ENCODE measurements at places on chromosomes 3 and 15.

DNA sequence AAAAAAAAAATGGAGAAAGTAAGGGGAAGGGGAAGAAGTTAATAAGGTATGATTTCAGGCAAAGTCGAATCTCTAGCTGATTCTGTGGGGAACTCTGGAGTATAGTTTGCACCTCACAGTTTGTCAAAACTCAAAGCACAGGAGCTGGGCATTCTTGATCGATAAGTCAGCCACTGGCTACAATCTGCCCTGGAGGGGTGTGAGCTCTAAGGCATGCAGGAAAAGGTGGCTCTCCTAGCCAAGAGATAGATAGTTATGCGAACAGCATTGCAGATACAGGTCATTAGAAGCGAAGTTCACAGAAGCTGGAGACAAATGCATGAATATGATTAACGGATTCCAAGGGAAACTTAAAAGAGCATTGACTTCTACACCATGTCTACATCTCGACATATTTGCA, 952.6 kb downstream of the AGBL1 start:
- no peak for DNase-seq

DNA sequence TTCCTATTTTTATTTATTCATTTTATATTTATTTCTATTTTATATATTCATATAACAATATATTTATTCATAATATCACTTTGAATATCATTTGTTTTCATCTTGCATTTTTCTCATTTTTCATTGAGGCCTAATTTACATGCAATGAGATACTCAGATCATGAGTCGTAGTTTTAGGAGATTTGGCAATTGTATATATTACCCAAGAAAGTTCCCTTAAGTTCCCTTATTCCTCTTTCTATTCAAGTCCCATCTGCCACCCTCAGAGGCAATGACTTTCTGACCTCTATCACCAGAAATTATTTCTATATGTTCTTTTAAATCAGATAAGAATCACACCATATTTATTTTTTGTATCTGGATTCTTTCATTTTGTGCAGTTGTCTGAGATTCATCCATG, 329.1 kb upstream of the TPRG1 start:
- no peak for DNase-seq

GRCh38 chr3:170999737-171000242, 26.7 kb downstream of the SLC2A2 start:
- DNase-seq = no peak

DNA sequence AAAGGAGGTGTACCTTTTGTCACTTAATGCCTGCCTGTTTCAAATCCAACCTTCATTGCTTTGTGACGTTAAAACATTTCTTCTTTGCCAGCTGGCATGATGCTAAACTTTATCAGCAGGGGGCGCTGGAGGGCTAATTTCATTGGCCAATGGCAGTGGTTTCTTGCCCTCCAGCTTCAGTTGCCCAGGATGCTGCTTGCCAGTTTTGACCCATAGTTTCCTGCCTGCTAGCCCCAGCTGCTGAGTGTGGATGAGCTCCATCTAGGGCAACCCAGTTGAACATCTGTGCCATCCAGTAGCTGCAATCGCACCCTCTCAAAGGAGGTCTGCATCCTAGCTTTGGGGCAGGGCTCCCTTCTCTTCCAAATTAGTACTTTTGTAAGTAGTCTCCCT, 22.1 kb downstream of the ACKR2 start:
- peak; percentile 23 for DNase-seq

DNA sequence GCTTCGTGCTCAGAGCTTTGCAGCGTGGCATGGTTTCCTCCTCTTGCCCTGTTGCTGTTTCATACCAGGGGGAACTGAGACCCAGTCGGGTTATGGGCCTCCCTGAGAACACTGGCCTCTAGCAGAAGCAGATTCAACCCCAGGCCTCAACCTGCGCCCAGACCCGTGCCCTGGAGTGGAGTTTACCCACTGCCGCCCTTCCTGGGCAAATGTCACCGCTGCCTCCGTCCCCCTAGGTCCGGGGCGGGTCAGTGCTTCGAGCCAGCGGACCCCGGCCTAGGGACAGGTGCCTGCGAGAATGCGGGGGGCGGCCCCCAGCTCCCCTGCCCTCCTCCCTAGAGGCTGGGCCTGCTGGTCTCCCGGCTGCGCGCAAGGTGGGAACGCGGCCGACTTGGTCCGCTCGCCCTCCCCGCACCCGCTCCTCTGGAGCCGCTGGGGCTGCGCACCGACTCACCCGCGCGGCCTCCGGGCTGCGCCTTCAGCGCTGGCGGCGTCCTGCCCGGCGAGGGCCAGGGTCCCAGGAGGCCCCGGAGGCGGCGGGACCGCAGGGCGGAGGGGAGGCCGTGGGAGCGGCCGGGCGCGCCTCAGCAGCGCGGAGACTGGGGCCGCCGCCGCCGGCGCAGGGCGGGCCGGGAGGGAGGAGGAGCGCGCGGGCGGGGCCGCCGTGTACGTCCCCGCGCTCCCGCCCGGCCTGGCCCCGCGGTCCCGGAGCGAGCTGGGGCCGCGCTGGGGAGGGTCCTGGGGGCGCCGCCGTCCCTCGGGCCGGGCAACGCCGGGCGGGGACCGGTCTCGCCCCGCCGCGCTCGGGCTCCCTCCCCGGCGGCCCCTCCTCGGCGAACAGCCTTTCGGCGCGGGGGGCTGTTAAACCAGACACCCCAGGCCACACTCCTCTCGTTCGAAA, at the start of gene PIGZ:
Gene PIGZ, minus strand, starts transcription at position 601 of the 901 bp plus-strand sequence. CDS start 16,802 bp downstream, outside the sequence.
- no peak for DNase-seq

All from stimulated activated CD4-positive, alpha-beta T cell treated with anti-CD3 and anti-CD28 coated beads, Interleukin-1b, Interleukin-23, amount 100 ng/mL, for 1 hour (primary cell).